NCI-H1694 (cell line): ENCODE measurements at places on chromosomes 6 and 20.

DNA sequence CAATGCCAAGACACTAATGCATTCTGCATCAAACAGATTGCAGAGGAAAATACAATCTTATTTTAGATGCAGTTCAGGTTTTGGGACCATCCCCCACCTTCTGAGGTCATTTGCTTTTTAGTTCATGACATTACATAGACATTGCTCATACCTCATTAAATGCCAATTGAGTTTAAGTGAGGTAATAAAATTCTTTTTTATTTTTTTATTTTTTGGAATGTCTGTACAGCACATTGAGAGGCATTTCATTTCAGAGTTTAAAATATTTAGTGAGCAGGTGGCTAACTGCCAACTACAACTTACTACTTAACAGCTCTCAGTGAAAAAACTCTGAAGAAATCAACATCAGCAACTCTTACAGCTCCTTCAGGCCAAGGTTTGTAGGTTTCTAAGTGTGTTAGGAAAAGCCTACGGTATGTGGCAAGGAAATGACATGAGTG lies 482.2 kb upstream of the RNF217 start:
- no peak for DNase-seq

DNA sequence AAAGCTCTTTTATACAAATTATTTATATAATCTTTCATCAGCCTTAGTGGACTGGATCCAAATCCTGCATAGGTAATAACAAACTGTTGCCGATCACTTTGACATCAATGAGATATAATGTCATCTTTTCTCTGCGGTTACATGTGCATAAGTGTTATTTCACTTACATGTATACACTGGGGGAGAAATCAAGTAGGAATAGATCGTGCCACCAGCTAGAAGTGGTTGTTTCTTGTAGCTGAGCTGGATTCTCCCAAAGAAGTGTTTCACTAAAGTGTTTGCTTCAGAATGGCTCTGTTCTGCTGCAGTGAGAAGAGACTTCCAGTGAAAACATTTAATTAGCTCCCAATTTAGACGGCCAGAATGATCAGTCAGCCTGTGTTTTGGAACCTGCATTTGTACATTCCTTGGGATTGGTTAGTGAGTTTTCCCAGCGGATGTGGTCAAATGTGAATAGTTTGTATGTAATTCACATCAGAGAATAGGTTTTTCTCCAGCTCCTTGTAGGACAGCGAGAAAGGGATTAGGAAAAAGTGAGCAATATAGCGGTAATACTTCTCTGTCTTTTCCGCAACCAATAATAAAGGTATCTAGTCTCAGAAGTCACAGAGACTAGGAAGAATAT lies 163.1 kb upstream of the CCN2 start:
- no peak for DNase-seq

DNA sequence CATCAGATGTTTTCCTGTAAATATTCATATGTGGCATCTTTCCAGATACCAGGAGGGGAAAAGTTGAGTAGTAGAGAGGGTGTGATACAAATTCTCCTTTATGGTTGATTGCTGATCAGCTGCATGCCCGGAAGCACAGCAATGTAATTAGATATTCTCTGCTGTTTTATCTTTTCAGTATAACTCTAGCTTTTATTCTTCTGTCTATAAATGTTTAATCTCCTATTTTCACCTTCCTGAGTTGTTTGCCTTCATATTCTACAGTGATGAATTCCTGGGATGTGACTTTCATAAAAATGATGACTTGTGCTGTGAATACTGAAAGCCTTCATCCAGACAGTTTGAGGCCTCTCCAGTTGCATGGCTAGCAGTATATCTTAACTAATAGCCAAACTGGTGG lies 53.7 kb downstream of the SH3BGRL2 start:
- no peak for DNase-seq

DNA sequence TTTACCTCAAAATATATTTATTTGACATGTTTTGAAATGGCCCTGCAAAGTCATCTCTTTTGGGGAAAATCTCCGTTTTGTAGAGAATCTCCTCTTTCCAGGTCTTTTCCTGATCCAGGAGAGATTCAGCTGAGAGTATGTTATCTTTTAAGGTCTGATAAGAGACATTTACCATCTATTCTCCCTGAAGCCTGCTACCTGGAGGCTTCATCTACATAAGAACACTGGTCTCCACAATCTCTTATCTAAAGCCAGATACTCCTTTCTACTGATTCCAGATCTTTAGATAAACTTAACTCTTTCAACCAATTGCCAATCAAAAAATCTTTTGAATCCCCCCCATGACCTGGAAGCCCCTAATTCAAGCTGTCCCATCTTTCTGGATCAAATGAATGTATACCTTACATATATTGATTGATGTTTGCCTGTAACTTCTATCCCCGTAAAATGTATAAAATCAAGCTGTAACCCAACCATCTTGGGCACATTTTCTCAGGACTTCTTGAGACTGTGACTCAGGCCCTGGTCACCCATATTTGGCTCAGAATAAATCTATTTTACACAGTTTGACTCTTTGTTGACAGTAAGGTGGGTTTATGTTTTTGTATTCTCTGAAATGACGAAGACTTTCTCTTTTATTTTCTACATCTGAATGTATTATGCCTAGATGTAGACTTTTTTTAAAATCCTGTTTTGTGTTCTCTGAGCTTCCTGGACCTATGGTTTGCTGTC lies 95.5 kb downstream of the ECT2L start:
- DNase-seq: no peak

DNA sequence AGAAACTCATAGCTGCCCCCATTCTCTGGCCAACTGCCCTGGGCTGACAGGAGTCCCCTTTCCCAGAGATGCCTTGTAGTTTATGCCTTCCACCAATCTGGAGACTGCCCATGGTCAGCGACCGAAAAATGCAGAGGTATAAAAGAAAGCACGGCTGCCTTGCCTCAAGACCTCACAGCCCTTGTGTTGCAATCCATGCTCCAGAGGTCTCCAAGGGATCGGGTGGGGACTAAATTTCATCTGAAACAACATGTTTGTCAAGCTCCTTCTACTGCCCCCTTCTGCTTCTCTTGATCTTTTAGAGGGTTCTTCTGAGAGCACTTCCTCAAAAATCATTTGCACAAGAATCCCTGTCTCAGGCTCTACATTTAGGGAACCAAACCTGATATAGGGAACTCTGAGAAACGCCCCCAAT lies 128.8 kb downstream of the PLCB1 start:
- no peak for DNase-seq

GRCh38 chr20:16898433-16898832 lies 150.3 kb downstream of the OTOR start:
- no peak for DNase-seq

DNA sequence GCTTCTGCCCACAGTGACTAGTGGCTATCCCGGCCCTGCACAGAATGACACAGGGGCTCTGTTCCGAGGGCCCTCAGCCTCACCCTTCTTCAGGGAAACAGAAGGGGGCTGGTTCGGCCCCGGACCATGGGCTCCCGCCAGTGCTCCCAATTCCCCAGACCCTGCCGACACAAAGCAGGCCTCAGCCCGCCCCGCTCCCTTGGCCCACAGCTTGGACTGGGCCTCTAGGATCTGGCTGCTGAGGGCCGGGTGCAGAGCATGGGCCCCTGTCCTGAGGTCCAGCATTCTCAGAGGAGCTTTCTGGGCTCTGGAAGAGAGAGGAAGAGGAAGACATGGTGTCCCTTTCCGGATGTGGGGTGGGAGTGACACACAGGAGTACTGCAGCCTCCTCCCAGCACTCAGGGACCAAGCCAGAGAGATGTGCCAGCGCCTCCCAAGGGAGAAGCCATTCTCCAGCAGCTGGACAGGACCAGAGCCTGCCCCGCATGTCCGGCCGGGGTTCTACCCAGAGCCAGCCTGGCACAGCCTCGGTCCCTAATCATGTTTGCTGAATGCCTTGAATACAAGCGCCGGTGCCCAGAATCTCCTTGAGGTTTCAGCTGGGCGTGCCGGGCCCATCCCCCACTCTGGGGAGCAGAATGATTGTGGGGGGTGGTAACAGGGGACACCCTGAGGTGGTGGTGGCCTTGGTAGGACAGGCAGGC lies 23.9 kb downstream of the C20orf203 start:
- DNase-seq: no peak

DNA sequence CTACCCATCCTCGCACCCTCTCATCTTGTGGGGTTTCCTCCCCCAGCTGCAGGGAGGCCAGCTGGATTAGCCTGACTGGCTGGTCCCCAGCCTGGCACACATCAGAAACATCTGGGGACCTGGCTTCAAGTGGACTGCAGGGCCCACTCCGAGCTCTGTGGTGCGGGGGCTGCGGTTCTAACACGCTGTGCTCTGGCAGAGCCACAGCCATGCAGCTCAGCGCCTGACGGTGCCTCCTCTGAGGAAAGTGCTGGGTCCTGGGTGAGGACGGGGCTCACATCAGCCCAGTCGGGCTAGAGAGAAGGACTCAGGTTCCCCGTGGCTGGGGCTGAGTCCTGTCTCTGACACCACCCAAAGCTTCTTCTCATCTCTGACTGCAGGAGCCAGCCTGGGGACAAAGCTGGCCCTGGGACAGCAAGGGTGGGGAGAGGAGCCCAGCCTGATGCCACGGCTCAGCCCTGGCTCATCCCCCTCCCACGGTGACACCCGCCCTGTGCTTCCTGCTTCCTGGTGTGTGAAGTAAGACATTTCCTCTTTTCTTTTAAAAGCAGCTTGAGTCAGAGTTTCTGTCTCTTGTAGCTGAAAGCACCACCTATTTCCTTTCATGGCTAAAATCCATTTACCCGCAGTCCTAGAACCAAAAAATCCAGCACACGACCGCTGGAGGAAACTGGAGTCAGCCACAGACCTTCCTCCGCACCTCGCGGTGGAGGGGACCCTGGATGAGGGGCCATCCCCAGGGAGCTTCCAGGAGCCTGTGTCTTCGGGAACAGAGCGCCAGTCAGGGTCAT lies 127.4 kb upstream of the AFDN start:
- no peak for DNase-seq

GRCh38 chr20:55596431-55596830 lies 408.9 kb downstream of the CBLN4 start:
- no peak for DNase-seq

DNA sequence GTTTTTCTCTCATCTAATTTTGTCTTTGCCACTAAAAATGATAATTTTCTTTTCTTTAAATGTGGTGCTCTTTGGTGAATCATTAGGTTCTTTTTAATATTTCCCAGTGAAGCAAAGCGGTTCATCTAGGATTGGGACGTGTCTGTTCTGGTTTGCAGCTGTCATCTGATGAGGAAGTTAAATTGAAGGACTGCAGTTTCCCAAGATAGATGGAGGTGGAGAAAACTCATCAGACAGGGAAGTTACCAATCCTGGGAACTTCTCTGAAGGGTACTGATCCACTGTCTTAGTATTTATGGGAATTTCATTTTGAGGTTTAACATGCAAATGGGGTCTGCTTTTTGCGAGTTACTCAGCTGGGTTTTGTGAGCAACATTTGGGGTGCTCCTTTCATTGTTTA lies 2.4 kb upstream of the AARS2 start:
- DNase-seq: no peak

GRCh38 chr20:37697314-37697713 lies 3.5 kb downstream of the CTNNBL1 start:
- DNase-seq: no peak

- DNase-seq: no peak
These were observed 3.8 kb downstream of the TOMM6 start for GRCh38 chr6:41791305-41791704.

DNA sequence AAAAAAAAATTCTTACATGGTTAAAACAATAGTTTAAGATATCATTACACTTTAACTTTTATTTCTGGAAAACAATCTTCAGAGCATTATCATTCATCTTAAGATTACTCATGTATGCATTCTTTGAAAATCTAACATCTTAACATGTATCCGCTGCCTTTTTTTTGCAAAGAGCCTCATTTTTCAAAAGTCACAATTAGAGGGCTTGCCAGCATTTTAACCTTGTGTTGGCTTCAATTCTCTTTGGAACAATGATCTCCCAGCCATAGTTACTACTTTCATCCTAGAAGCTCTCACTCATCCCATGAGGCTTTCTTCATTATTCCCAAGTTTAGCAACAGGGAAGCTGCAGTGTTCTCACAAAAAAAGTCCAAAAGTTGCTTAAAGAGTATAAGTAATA lies 330.8 kb downstream of the BCKDHB start:
- DNase-seq: no peak

GRCh38 chr6:156944412-156944811 lies 167.2 kb downstream of the ARID1B start:
- DNase-seq: no peak

- DNase-seq: no peak
These were observed 37.6 kb downstream of the MOCS1 start for GRCh38 chr6:39896701-39897100.

DNA sequence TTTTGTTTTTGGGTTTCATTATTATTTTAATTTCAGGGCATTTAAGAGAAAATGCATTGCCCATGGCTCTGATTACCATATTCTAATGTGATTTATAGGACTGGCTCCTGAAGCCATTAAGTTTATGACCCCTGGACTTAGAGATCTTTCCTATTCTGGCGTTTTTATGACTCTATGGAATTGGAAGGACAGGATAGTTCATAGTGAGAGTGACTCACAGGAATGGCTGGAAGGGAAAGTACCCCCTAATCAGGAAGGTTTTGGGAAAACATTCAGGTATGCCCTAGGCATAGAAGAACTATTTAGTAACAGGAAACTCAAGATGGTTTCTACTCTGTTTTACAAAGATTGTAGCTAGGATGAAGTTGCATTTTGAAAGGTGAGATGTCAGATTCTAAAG lies 108.6 kb upstream of the SLC2A12 start:
- no peak for DNase-seq

DNA sequence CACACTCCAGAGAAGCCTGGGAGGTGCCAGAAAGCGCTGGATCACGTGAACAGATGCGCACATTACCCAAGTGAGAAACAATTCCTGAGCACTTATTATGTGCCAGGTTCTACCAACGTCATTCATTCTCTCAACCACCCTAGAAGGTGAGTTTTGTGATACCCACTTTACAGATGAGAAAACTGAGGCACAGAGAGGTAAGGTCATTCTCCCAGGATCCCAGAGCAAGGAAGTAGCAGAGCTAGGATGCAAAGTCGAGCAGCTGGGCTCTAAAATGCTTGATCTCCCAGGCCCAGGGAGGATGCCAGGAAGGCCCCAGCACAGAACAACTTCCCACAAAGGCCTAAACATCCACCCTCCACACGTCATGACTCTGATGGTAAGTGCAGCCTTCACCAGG lies 85.6 kb downstream of the PREX1 start:
- no peak for DNase-seq

DNA sequence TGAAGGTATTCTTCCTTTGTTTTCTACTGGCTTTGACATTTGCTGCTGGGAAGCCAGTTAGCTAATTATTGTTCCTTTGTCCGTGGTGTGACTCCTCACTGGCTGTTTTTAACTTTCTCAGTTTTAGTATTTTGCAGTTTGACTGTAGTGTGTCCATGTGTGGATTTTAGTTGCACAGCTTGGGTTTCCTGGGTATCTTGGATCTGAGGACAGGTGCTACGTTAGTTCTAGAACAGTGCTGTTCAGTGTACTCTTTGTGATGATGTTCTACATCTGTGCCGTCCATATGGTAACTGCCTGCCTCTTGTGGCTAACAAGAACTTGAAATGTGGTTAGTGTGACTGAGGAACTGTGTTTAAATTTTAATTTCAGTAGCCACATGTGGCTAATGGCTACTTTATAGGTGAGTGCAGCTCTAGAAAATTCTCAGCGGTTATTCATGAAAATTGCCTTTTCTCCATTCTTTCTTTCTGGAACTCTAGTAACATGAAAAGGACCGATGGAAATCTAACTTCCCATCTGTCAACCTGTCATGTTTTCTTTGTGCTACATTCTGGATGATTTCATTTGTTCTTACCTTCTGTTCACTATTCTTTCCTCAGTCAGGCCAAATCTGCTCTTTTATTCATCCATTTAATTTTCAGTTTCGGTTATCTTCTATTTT lies 7.4 kb downstream of the SNX9 start:
- DNase-seq: peak; percentile 85

GRCh38 chr6:17493286-17493685 lies 99.9 kb downstream of the CAP2 start:
- DNase-seq: no peak

- peak; percentile 33 for DNase-seq
These were observed 102.1 kb downstream of the DLGAP4 start for GRCh38 chr20:36408219-36408618.
